ENCODE measurements at places on chromosomes 11 and 22. TPM values are rescaled to one million over a fixed set of nuclear protein-coding genes. Genes with fewer than 3 reads are reported as not detected.

The SOX10 gene
- 10.7 TPM for total RNA-seq

The PDGFD gene
- 0.19 TPM for total RNA-seq

The SLC6A5 gene
- under 0.01 TPM for total RNA-seq

The PGA5 gene
- not detected for total RNA-seq

The TH gene
- 0.61 TPM for total RNA-seq

The C1QTNF4 gene
- total RNA-seq, result 0.27 TPM

The SCT gene
- not detected for total RNA-seq

The RIMBP3C gene
- total RNA-seq, result not detected

The ROBO4 gene
- 0.33 TPM for total RNA-seq

Measured in mammary epithelial cell (primary cell).